ENCODE measurements at places on chromosomes 2 and 18.

- DNase-seq: no peak
These were observed 101.7 kb downstream of the KLHL29 start for GRCh38 chr2:23486684-23487075.

GRCh38 chr18:72541871-72542332, 2.2 kb downstream of the CBLN2 start:
- DNase-seq: no peak

- no peak for DNase-seq
These were observed 96.9 kb downstream of the ARMC9 start for GRCh38 chr2:231295363-231295655.

DNA sequence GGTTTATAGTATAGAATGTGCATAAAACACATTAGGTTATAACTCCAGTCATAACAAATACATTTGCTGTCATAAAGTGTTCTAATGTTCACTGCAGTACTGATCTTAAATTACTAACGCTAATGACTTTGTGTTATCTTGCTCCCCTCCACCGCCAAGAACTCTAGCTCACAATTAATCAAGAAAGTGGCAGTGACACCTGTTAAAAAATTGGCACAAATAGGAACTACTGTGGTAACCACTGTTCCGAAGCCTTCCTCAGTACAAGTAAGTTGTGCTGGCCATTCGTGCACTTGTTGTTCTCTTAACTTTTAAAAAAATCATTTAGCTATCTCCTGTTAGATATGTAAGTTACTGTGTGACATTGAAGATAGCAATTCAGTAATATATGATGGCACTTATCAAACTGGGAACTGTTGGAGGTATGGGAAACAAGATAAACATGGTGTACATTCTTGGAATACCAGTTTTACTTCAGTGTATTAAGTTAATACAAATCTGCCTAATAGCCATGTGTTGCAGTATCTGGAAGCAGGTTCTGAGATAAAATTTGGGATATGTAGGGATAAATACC, 41.2 kb downstream of the TAF4B start:
- DNase-seq: no peak
